Tibial nerve (tissue), 4 donors: ENCODE measurements at places on chromosomes 1 and 21. TPM values are rescaled to one million over a fixed set of nuclear protein-coding genes. Genes with fewer than 3 reads are reported as not detected.
A peak's percentile ranks its signal among the peaks of the same experiment; 100 is the strongest.

OVAAL gene
- total RNA-seq: not detected

DNA sequence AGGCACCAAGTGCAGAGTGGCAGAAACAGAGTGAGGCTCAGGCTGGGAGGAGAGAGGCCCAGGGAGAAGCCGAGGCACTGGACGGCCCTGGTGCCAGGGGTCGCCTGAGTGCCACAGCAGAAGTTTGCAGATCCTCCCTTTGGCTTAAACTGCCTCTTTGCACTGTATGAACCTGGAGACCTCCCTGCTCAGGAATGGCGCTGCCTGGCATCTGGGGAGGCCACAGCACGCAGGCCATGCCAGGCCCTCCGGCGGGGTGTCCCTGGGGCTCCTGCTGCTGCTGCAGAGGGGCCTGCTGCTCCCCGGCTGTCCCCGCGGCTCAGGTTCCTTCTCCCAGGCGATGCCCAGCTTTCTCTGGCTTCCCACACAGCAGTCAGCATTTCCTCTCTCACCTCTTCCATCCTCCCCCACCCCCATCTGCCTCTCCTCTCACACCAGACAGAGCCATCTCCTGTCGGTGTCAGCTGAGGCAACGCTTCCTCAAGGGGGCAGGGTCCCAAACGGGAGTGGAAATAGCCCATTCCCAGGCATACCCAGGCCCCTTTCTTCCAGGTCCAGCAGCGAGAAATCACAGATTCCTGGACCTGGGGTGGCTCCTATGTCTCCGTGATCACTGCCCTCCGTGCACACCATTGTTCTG lies 35.2 kb downstream of the SYT6 start:
- H3K4me3 ChIP-seq: no peak overlapping the region
- H3K4me1 ChIP-seq: no peaks in the 10 kb centered on the region
- no peak overlapping the region for H3K27ac ChIP-seq
- no peak for DNase-seq
- no peaks in the 10 kb centered on the region for H3K27me3 ChIP-seq
- H3K36me3 ChIP-seq: no peaks in the 10 kb centered on the region

- H3K27me3 ChIP-seq: no peaks in the 10 kb centered on the region
- H3K27ac ChIP-seq: no peak overlapping the region
- H3K4me1 ChIP-seq: no peaks in the 10 kb centered on the region
- no peak overlapping the region for H3K4me3 ChIP-seq
- no peak for DNase-seq
- H3K36me3 ChIP-seq: no peaks in the 10 kb centered on the region
Observed at GRCh38 chr1:29548091-29548490, 311.8 kb downstream of the PTPRU start.

DNA sequence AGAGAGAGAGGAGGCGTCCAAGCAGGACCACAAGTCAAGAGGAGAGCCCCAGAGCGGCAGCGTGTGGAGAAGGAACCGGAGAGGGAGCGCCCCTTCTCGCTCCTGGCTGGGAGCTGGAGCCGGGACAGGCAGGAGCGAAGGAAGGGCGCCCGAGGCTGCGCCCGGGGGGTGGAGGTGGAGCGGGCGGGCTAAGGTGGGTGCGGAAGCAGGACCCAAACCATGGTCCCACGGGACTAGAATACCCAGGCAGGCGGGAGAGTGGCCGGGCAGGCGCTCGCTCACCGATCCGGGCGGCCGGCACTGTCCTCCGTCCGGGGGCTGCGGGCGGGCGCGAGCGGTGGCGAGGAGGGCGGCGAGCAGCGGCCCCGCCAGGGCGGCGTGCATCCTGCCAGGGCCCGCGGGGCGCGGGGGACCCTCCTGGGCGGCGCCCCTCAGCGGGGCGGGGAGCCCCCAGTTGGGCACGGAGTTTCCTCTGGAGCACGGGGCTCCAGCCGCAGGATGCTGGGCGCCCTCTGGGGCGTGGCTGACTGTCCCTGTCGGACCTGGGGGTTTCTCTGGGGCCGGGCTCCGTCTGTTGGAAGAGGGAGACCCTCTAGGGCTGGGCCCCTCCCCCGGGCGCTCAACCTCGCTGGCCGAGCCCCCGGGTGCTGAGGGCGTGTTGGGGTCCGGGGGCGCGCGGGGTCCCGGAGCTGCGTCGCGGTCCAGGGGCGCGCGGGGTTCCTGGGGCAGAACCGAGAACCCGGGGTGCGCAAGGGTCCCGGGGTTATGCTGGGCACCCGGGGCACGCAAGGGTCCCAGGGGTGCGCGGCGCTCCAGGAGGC lies 569 bp downstream of the TRABD2B start:
- H3K4me3 ChIP-seq: peak overlapping the region; percentile 51
- peak; percentile 29 for DNase-seq
- H3K36me3 ChIP-seq: no peaks in the 10 kb centered on the region

- no peak overlapping the region for H3K27ac ChIP-seq
- no peaks in the 10 kb centered on the region for H3K27me3 ChIP-seq
- H3K4me3 ChIP-seq: no peak overlapping the region
- H3K36me3 ChIP-seq: no peaks in the 10 kb centered on the region
Observed at GRCh38 chr1:5099558-5099957, 445.1 kb downstream of the AJAP1 start.

DNA sequence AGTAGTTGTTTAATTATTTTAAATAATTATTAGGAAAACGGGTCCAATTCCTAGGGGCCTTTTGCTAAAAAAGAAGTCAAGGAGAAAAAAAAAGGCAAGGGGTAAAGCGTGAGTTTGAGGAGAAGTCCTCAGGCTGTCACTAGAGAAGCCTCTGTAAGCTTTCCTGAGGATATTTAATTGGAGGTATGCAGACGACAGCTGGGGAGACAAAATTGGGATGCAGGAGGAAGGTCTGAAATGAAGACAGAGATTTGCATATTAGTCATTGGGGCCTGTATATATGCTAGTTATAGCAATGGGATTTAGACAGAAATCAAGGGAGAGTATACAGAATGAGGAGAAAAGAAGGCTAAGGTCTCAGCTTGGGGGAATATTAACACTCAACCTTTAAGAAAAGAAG lies 8.6 kb downstream of the ATP6V1G3 start:
- H3K27ac ChIP-seq: no peak overlapping the region
- H3K36me3 ChIP-seq: no peaks in the 10 kb centered on the region
- no peaks in the 10 kb centered on the region for H3K27me3 ChIP-seq
- no peak overlapping the region for H3K4me3 ChIP-seq
- no peaks in the 10 kb centered on the region for H3K4me1 ChIP-seq

DNA sequence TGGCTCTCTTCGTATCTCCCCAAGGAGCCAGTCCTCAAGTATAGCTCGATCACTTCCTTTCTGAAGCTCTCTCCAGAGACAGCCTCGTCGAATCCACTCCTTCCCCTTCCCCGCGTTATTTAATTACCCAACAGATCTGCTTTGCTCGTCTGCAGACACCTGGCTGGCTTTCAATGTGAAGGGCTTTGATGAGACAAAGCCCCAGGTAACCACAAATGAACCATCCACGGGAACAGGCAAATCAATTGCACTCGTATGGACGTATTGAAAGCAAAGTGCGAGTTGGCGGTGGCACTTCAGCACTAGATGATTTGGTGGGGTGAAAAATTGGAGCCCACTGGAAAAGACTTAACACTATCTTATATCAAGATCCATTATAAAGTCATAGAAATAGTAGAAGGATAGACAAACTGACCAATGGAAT lies 364 bp upstream of the BCAR3 start:
- peak overlapping the region; percentile 72 for H3K4me3 ChIP-seq
- no peak for DNase-seq
- peaks cover 43% of the 10 kb centered on the region for H3K4me1 ChIP-seq
- no peaks in the 10 kb centered on the region for H3K27me3 ChIP-seq

CSMD2 gene
- 0.66 TPM for total RNA-seq

GRCh38 chr1:10651793-10652192 lies 144.7 kb downstream of the CASZ1 start:
- no peaks in the 10 kb centered on the region for H3K27me3 ChIP-seq
- peaks cover 14% of the 10 kb centered on the region for H3K4me1 ChIP-seq
- no peaks in the 10 kb centered on the region for H3K36me3 ChIP-seq
- H3K4me3 ChIP-seq: no peak overlapping the region

GRCh38 chr1:212186427-212187207 lies 98.6 kb upstream of the PPP2R5A start:
- no peak overlapping the region for H3K27ac ChIP-seq
- no peak for DNase-seq
- no peaks in the 10 kb centered on the region for H3K36me3 ChIP-seq
- H3K4me1 ChIP-seq: no peaks in the 10 kb centered on the region
- no peaks in the 10 kb centered on the region for H3K27me3 ChIP-seq

DNA sequence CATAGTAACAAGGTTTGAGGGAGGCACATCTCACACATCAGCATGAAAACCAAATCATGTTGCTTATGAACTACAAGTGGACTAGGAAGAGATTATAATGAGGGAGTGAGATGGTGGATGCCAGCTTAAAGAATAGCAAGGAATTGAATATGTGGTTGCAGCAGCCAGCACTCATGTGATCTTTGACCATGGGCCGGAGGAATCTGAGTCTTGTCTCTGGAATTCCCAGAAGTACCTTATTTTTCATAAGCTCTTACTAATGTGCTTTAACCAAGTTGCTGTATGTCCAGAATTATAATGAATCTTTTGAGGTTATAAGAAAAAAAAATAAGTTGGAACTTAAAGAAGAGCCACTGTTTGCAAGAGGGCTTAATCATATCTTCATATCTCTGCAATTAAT lies 97.0 kb downstream of the DISP1 start:
- no peak for DNase-seq
- H3K36me3 ChIP-seq: no peaks in the 10 kb centered on the region
- H3K4me1 ChIP-seq: no peaks in the 10 kb centered on the region
- H3K27me3 ChIP-seq: no peaks in the 10 kb centered on the region

DNA sequence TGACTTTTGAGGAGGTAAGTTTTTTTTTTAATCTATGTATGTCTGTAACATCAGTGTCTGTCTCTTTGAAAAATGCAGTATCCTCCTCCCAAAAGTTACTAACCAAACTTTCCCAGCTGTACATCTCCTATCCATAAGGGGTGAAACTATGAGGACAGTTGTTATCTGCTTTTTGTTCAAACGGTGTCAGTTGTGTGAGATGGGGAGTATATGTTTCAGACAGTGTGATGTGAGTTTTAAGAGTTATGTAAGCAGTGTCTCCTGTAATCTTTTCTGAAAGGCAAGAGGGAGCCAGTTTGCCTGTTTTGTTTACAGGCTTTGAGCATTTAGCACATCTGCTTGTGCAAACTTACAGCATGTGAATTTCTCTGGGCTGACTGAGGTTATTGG lies 34.8 kb upstream of the CACYBP start:
- no peak for DNase-seq
- no peaks in the 10 kb centered on the region for H3K36me3 ChIP-seq
- H3K4me1 ChIP-seq: no peaks in the 10 kb centered on the region
- no peaks in the 10 kb centered on the region for H3K27me3 ChIP-seq
- peak overlapping the region; percentile 71 for H3K27ac ChIP-seq

DNA sequence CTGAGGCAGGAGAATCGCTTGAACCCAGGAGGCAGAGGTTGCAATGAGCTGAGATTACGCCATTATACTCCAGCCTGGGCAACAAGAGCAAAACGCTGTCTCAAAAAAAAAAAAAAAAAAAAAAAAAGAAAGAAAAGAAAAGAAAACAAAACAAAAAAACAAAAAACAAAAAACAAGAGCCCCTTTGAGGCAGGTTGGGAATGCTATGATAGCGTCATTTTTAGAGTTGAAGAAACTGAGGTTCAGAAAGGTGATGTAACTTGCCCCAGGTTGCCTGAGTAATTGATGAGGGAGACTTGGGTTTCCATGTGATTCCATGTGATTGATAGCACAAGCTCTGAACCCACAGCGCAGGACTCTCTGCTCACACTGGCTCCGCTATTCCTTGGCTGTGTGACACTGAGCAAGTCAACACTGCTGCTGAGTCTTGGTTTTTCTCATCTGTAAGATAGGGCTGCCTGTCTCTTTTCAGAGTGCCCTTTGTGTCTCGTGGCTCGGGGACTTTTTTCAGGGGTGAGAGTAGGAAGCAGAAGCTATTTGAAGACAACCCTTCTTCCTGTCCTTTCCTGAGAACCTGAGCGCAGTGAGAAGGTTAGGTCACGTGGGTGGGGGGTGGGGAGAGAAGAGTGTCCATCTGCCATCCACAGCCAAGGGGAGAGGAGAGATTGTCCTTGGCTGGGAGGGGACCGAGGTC lies 2.5 kb downstream of the CNR2 start:
- no peaks in the 10 kb centered on the region for H3K27me3 ChIP-seq
- no peak overlapping the region for H3K4me3 ChIP-seq
- no peak for DNase-seq

- no peaks in the 10 kb centered on the region for H3K27me3 ChIP-seq
- H3K4me1 ChIP-seq: no peaks in the 10 kb centered on the region
- no peak overlapping the region for H3K4me3 ChIP-seq
Observed at GRCh38 chr1:61953076-61953789, 211.0 kb downstream of the PATJ start.

NUDT4B gene
- 6.9 TPM for total RNA-seq

DNA sequence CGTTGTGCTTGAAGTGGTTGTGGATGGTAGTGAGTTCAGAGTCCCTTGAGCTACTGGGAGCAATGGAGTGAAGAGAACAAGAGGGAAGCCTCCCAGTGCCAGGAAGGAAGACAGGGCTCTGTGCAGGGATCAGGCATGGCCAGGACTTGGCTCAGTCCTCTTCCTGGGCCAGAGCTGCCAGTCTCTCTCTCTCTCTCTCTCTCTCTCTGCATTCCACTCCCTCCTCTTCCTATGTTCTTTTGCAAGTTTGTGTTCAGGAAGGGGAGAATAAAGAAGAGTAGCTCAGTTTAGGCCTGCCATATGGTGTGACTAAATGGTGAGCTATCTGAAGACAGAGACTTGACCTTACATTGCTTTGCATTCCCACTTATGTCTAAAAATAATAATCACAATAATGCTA lies 20.5 kb upstream of the RPTN start:
- H3K27me3 ChIP-seq: no peaks in the 10 kb centered on the region
- H3K4me3 ChIP-seq: no peak overlapping the region
- no peaks in the 10 kb centered on the region for H3K4me1 ChIP-seq
- H3K36me3 ChIP-seq: no peaks in the 10 kb centered on the region
- H3K27ac ChIP-seq: no peak overlapping the region
- DNase-seq: no peak

HES3 gene
- not detected for total RNA-seq

- H3K4me1 ChIP-seq: no peaks in the 10 kb centered on the region
- H3K4me3 ChIP-seq: no peak overlapping the region
- H3K27ac ChIP-seq: peak overlapping the region; percentile 83
- H3K27me3 ChIP-seq: no peaks in the 10 kb centered on the region
Observed at GRCh38 chr1:230822092-230822581, 46.2 kb downstream of the C1orf198 start.

DNA sequence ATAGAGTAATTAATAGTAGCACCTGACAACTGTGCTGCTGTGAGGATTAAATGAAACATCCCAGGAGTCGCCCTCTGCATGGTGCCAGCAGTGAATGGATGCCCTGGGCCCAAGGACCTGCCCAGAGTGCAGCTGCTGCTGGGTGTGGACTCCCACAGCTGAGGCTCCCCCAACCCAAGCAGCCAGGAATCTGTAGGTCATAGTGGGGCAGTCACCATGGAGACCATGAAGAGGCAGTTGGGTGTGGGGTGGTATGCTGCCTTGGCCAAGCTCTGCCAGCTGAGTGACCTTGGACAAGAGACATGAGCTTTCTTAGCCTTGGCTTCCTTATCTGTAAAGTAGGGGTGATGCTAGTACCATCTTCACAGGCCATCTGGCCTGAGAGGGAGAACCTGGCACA lies 9.4 kb downstream of the OLIG2 start:
- no peaks in the 10 kb centered on the region for H3K4me1 ChIP-seq
- no peaks in the 10 kb centered on the region for H3K36me3 ChIP-seq
- no peak for DNase-seq
- H3K4me3 ChIP-seq: no peak overlapping the region
